ENCODE measurements at places on chromosomes 12 and 14.

DNA sequence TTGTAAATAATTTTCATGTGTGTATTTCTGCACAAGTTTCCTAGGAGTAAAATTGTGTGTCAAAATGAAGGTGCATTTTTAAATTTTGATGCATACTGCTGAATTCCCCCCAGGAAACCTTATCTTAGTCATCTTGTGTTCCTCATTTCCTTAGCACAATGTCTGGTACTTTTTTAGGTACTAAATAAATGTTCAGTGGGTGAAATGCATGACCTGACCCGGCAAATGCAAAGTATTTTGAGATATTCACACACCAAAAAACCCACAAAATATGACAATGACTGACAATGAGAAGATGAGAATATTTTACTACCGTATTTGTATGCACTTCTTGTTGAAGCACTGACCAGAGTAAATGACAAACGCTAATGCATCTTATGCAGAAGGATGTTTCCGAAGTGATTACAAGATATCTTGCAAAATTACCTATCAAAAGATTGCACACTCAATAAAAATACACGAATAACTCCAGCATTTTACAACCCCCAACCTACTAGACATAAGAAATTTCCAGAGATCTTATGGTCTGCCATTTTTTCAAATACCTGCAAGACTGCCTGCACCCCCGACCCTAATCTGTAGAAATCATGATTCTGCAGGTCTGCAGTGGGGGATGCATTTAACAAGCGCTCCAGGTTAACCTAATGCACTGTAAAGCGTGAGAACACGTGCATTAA, 895 bp upstream of the PRKAB1 start:
- DNase-seq = no peak

- no peak for DNase-seq
Measured at GRCh38 chr14:90000935-90001334, 45.2 kb downstream of the TDP1 start.

GRCh38 chr12:121626087-121626852, at the start of gene ORAI1:
Gene ORAI1 (plus strand): TSS chr12:121626530.
- peak; percentile 95 for DNase-seq

GRCh38 chr14:60327447-60328331, 78.7 kb downstream of the PPM1A start:
- no peak for DNase-seq

GRCh38 chr14:59318908-59319307, 130.4 kb downstream of the DAAM1 start:
- no peak for DNase-seq

- no peak for DNase-seq
Measured at GRCh38 chr14:73610687-73611086, 1.6 kb upstream of the ACOT6 start.

DNA sequence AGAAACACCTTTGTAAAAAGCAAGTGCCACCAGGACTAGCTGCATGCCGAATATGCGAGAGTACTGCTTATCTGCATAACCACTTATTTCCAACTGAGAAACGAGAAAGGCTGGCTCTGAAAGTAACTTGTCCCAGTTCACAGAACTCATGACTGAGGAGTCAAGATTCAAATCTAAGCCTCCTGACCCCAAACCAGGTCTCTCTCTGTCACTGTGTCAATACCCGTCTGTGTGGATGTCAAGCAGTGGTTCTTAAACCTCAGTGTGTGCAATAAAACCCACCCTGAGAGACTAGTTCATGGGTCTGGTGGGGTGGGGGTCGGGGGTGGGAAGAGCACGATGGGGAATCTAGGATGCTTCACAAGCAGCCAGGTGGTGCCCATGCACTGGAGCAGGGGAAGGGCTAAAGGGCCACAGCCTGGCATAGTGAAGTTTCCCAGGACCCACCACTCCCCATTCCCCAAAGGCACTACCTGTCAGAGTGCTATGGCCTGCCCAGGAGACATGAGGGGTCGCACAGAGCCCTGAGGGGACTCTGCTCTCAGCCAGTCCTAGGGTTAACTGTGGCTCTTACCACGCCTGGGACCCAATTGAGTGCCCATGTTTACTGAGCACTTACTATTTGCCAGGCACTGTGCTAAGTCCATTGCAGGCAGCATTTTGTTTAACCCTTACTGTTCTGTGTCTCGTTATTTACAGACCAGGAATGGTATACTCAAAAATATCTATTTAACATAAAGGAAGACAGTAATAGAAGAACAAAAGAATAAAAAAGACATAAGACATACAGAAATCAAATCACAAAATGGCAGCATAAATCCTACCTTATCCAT, 33.4 kb upstream of the PNMA1 start:
- DNase-seq = peak; percentile 52

DNA sequence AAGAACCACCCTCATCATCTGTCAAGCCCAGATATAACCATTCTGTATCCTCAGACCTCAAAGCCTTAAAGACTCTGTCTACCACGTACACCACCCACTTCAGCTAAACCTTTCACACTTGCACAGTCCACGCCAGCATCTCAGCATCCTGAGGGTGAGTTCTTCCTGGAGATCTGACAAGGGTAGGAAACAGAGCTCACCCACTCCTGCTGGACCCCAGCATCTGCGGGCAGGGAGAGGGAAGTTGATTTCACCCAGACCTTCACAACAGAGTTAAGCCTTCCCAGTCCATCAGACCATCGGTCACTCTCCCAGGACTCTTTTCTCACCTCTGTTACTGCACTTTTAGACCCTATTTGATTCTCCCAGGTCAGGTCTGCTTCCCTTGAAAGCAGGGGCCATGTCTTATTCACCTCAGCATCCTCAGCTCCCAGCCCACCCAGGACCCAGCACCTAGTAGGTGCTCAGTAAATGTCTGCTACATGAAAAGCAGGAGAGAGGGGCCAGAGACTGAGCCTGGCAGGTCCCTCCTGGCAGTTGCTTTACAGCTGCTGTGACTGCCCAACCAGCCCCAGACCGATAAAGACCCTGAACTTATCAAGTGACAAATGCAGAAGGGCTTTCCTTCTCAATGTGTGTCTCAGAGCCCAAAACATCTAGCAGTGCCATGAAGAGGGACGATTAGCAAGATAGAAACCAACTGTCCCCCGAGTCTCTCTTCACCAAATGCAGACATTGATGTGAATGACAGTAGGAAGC, 34.1 kb downstream of the ANO2 start:
- no peak for DNase-seq

- no peak for DNase-seq
Measured at GRCh38 chr14:69190191-69190590, 1.1 kb upstream of the EXD2 start.

DNA sequence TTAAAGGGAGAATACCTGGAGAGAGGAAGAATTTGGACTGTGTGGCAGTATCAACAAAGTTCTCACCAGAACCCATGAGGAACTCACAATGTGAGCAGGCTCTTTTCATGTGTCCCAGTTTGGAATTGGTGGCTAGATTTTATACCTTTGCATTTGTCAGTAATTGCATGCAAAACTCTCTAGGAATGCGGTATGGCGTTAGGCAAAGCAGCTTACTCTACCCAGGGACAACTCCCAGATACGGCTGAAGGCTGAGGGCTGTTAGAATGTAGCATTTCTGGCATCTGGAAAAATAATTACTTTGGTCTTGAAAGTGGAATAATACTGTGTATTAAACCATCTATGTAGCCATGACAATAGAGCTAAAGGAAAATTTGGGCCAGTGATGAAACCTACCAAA, 635.5 kb downstream of the SLC16A7 start:
- DNase-seq = no peak

- DNase-seq = no peak
Measured at GRCh38 chr12:81502912-81503695, 256.0 kb downstream of the PPFIA2 start.

DNA sequence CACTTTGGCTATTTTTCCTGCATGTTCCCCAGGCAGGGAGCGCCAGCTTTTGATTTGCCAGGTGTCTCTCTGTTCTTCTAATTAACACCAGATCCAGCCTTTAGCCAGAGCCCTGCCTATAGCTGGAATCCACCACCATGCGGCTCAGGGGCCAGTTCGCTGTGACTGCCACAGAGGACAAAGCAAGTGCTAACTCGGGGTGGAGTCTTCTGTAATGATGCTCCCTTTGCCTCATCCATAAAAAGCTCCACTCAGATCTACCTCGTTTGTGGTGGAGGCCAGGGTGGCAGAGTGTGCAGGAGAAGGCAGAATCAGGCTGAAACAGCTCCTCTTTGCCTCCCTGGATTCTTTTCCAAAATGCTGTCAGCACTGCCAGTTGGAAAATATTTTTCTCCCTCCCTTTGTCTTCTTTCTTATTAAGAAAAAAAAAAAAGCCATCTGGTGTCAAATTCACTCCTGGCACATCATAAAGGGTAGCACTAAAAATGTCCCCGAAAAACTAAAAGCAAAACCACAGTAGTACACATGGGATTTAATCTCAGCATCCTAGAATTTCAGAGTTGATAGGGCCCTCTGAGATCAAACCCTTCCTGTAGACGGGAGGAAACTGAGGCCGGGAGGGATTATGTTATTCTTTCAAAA, 18.0 kb upstream of the CTDSP2 start:
- DNase-seq = no peak

DNA sequence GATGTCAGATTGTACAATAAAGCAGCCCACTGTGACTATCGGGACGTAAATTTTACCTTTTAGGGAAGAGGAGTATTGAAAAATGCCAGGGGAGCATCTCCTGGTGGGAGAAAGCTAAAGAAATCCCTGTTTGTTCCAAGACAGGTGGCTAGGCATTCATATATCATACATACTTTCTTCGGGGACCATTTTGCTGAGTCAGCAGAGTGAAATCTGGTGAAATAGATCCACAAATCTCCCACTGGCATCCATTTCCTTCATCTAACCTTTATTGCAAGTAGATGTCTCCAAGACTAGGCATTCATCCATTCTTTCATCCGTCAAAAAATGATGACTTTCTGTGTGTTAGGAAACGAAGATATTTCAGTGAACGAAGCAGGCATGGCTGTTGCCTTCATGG, 107.1 kb downstream of the BMP4 start:
- no peak for DNase-seq

GRCh38 chr12:53224897-53225634, 6.9 kb downstream of the RARG start:
- peak; percentile 65 for DNase-seq

DNA sequence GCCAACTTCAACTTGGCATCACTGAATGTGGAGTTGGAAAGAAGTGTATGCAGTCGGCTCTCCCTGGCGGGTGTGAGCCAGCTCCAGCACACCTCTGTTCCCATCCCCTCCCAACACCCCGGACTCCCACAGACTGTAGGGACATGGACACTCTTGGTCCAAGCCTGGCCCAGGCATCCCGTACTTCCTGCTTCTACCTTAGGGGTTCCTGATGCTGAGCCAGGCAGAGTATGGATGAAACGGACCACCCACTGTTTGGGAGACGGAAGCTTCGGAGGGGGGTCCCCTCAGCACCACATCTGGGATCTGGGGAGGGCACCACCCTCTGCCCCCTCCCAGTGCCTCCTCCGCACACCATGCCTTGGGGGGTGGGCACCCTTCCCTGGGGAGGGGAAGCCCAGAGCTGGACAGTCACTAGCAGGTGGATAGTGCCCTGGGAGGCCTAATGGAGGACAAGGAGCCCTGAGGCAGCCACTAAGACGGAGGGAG, 62.0 kb downstream of the LGMN start:
- no peak for DNase-seq

DNA sequence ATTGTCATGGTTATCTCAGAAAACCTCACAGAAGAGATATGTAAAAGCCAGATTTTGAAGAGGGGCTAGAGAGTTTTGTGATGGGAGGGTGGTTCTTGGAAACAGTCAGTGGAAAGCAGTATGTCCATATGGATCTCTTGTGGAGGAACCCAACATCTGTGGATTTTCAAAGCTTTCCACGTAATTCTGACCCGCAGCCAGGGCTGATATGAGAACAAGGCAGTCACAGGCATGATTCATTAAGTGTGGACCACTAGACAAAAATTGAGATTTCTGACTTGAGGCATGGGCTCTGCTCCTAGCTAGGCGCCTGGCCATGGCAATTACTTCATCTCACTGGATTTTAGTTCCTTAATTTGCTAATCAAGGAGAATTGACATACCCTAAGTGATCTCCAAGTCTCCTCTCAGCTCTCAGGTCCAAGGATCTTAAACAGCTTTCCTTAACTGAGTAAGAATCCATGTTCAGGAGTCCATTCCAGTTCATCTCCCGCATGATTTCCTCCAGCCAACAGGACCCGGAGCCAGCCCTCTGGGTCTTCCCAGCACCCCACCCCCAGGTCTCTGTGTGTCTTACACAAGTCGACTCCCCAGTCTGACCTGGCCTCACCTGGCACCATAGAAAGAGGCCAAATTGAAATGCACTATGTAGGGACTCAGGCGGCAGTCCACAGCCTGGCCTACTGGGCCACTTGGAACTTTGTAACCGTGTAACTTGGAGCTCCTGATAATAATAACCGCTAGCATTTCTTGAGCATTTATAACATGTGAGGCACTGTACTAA, 176.3 kb upstream of the PARP11 start:
- no peak for DNase-seq

- DNase-seq = no peak
Measured at GRCh38 chr12:27973487-27973890, 956 bp upstream of the PTHLH start.

DNA sequence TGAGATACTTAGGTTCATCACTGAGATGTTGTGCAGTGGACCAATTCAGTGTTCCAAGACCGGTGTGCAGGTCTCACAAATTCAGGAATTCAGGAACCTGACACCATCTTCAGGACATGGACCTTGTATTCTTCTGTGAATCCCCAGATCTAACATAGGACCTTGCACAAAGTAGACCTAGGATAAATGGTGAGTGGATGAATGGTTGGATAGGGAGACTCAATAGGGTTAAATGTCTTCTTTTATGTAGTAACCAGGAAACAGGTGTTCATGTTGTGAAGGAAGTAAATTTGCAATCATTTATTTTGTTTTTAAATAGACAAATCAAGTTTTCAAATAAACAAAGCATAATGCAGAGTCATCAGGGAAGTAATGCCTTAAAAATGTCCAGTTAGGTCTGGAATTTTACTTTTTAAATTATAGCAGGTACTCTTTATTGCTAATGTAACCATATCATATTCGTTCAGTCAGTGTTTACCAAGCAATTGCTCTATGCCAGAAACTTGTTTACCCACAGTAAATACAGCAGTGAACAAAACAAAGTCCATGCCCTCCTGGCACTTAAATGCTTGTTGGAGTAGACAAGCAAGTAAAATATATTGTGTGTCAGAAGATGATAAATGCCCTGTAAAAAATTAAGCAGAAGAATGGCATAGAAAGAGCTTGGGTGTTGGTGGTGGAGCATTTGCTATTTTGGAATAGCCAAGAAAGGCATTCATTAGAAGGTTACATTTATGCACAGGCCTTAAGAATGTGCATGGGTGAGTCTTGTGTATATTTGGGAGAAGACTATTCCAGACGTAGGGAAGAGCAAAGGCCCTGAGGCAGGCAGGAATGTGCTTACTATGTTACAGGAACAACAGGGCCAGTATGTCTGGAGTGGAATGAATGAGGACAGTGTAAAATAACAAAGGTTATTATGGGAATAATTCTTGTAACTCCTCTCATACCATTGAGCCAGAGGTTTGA, 26.3 kb downstream of the RXYLT1 start:
- no peak for DNase-seq

DNA sequence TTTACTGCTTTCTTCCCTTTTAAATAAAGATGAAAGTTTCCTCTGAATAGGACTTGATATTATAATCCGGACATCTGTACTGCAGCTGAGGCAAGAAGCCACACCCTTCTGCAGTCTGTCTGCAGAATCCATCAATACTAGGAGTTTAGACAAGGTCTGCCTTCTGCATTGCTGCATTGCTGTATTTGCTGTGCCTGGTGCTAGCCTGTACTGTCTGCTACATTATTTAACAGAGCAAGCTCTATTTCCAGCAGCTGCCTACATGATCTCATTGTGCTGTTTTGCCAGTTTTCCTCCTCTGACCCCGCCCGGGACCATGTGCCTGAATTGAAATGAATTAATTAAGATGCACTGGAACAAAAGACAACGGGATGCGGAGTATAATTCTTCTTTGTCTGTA, 1.7 kb downstream of the TUBA1A start:
- DNase-seq = no peak

Measured in coronary artery (tissue), 2 donors.